ENCODE measurements at places on chromosomes 1 and 21. TPM values are rescaled to one million over a fixed set of nuclear protein-coding genes. Genes with fewer than 3 reads are reported as not detected.

DNA sequence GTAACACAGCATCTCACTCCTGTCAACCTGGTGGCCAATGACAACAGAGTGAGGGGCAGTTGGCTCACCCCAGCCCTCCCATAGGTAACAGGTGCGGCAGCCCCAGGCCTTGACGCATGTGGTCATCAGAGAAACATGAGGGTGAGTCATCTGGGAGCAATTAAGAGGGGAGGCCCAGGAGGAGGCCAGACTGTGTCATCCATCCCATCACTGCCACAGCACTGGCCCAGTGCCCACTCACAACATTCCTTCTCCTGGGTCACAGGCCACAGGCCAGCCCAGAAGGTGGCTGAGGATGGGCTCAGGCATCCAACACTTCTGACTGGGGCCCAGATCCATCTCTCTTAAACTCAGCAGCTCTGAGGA lies 17.1 kb downstream of the TEX35 start:
- no peak overlapping the region for H3K27ac ChIP-seq
- H3K36me3 ChIP-seq, result no peaks in the 10 kb centered on the region
- peak; percentile 84 for DNase-seq
- peaks cover 13% of the 10 kb centered on the region for H3K4me1 ChIP-seq
- no peaks in the 10 kb centered on the region for H3K27me3 ChIP-seq
- no peak overlapping the region for H3K4me3 ChIP-seq

The MAP1LC3C gene
- not detected for total RNA-seq

The PTGER3 gene
- 0.63 TPM for total RNA-seq

DNA sequence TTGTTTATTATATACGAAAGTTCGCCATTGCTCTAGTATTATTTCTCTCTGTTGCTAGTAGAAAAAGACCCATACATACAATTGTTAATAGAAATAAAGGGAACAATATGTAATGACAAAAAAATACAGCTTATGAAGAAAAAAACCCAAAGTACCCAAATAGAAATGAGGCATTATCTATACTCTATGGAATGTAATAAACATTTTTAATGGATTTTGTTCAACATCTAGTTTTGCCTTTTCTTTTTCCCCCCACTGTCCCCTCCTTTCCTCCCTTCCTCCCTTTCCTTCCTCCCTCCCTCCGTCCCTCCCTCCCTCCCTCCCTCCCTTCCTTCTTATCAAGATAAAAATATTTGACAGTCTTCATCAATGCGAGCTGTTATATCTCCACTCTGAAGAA lies 81.5 kb upstream of the NEK7 start:
- no peak for DNase-seq
- H3K36me3 ChIP-seq, result no peaks in the 10 kb centered on the region
- no peaks in the 10 kb centered on the region for H3K4me1 ChIP-seq
- no peak overlapping the region for H3K4me3 ChIP-seq
- H3K27me3 ChIP-seq, result no peaks in the 10 kb centered on the region
- H3K27ac ChIP-seq, result no peak overlapping the region

- peaks cover 7% of the 10 kb centered on the region for H3K4me1 ChIP-seq
- DNase-seq, result no peak
- H3K27ac ChIP-seq, result no peak overlapping the region
- H3K36me3 ChIP-seq, result no peaks in the 10 kb centered on the region
Measured at GRCh38 chr21:33388188-33388587, 15.0 kb upstream of the IFNGR2 start.

GRCh38 chr1:79617777-79618176 lies 611.2 kb upstream of the ADGRL4 start:
- H3K4me1 ChIP-seq, result no peaks in the 10 kb centered on the region
- no peak overlapping the region for H3K27ac ChIP-seq
- H3K36me3 ChIP-seq, result no peaks in the 10 kb centered on the region

The SV2A gene
- 0.51 TPM for total RNA-seq

The NPL gene
- 5.0 TPM for total RNA-seq

GRCh38 chr1:216448011-216448510 lies 24.8 kb upstream of the USH2A start:
- H3K27ac ChIP-seq, result no peak overlapping the region
- no peaks in the 10 kb centered on the region for H3K4me1 ChIP-seq
- H3K36me3 ChIP-seq, result no peaks in the 10 kb centered on the region
- no peak for DNase-seq
- H3K27me3 ChIP-seq, result no peaks in the 10 kb centered on the region
- no peak overlapping the region for H3K4me3 ChIP-seq

- H3K36me3 ChIP-seq, result no peaks in the 10 kb centered on the region
- no peak overlapping the region for H3K27ac ChIP-seq
- H3K4me1 ChIP-seq, result no peaks in the 10 kb centered on the region
- no peak for DNase-seq
Measured at GRCh38 chr1:226523646-226524406, 24.7 kb upstream of the STUM start.

The PTGFR gene
- total RNA-seq, result 13.3 TPM

DNA sequence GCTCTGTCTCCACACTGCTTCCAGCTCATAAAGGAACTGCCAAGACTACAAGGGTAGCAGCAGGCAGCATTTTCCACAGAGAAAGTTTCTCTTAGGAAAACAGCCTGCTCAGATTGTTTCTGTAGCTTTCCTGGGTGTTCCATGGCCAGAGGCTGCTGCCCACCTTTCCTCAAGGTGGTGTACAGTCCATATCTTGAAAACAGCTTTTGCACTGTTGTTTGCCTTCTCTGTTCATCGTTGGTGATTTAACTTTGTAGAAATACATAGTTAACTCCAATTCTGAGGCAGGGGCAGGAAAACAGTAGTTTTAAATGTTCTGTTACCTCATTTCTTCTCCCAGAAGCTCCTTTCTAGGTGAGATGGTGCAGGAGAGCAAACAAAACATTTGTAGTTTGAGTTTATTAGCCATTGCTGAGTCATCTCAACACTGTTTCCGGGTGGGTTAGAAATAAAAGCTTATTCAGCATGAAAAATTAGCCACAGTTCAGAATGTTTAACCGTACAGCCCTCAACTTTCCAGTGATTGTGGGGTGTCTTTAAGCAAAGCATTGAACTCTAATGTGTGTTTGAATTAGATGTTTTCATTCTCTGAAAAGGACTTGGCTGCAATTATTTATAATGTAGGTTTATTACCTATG lies 41.7 kb downstream of the DIP2A start:
- no peaks in the 10 kb centered on the region for H3K27me3 ChIP-seq
- peak; percentile 58 for DNase-seq
- peaks cover 10% of the 10 kb centered on the region for H3K4me1 ChIP-seq
- no peak overlapping the region for H3K4me3 ChIP-seq

DNA sequence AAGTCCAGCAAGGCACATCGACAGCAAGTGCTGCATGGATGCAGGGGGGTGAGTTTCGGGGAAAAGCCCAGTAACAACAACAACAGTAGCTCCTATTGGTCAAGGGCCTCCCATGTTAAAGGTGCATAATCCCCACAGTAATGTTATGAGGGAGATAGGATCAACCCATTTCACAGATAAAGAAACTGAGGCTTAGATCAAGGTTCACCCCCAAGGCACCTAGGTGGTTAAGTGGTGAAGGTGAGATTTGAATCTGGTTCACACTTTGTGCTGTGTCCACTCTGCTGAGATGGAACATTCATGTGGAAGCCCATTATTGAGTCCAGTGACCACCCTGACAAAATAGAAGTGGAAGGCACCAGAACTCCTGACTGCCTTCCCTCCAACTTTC lies 24.9 kb downstream of the PHGDH start:
- no peaks in the 10 kb centered on the region for H3K4me1 ChIP-seq
- H3K27me3 ChIP-seq, result no peaks in the 10 kb centered on the region
- no peak overlapping the region for H3K27ac ChIP-seq
- H3K4me3 ChIP-seq, result no peak overlapping the region
- DNase-seq, result no peak
- H3K36me3 ChIP-seq, result peaks cover 42% of the 10 kb centered on the region

- H3K27me3 ChIP-seq, result no peaks in the 10 kb centered on the region
- no peaks in the 10 kb centered on the region for H3K36me3 ChIP-seq
- DNase-seq, result peak; percentile 64
- no peak overlapping the region for H3K4me3 ChIP-seq
Measured at GRCh38 chr1:94259635-94260289, 22.4 kb upstream of the ARHGAP29 start.

The FAM151A gene
- total RNA-seq, result not detected

All from GM23248 (cell line).